ENCODE measurements at places on chromosomes 5 and 9. TPM values are rescaled to one million over a fixed set of nuclear protein-coding genes. Genes with fewer than 3 reads are reported as not detected.

The SELENOP gene
- not detected for total RNA-seq

The SETX gene
- total RNA-seq = 19.9 TPM

The ITK gene
- not detected for total RNA-seq

The OR1J4 gene
- not detected for total RNA-seq

The WHRN gene
- 5.0 TPM for total RNA-seq

The GRXCR2 gene
- not detected for total RNA-seq

The DBH gene
- not detected for total RNA-seq

The STPG3 gene
- total RNA-seq = not detected

The ARHGEF28 gene
- total RNA-seq = 11.5 TPM

The GPR150 gene
- 0.16 TPM for total RNA-seq

The NSG2 gene
- total RNA-seq = not detected

The MZB1 gene
- total RNA-seq = not detected

The CFAP77 gene
- total RNA-seq = 0.19 TPM

The GARNL3 gene
- total RNA-seq = 1.8 TPM

The CDC20B gene
- total RNA-seq = 0.09 TPM

The EIF4E1B gene
- not detected for total RNA-seq

The IPO11 gene
- 17.7 TPM for total RNA-seq

The OR2V2 gene
- not detected for total RNA-seq

The ANKDD1B gene
- total RNA-seq = not detected

The SPATA31E1 gene
- not detected for total RNA-seq

The MRPS2 gene
- 110 TPM for total RNA-seq

The SIL1 gene
- 24.3 TPM for total RNA-seq

The PCDHGA12 gene
- not detected for total RNA-seq

The TRPM3 gene
- not detected for total RNA-seq

The PKD2L2 gene
- 0.07 TPM for total RNA-seq

The CDKN2B-AS1 gene
- not detected for total RNA-seq

The KLF4 gene
- 27.2 TPM for total RNA-seq

The PCDHGB2 gene
- total RNA-seq = 0.11 TPM

The MELK gene
- total RNA-seq = 66.3 TPM

The C5orf52 gene
- not detected for total RNA-seq

The NSMF gene
- total RNA-seq = 42.1 TPM

The MARCOL gene
- not detected for total RNA-seq

Data from A549 treated with Mapracorat at 1 μM for 4 hours (cell line).